ENCODE measurements at places on chromosomes 5 and 9.

GRCh38 chr9:81492710-81493447 is 196.5 kb downstream of the TLE1 start:
- no peak for DNase-seq

DNA sequence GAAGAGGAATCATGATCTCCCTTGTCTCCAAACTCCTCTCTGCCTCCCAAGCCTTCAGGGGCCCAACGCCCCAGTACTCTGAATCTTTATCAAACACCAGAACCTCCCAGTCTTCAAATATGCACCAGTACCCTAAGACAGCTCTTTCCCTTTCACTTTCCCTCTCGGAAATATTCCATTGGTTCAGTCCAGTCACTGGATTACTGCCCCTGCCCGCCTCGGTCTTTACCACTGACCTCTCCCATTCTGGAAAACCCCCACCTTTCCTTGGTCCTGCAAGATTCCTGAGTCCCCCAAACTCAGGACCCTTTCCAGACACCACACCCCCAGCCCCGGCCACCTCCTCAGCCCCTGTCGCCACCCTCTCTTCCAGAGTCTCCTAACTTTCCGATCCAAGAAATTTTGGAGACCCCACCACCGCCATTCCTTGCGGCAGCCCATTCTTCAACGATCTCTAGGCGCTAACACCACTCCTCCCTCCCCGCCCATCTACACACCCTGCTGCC is 674 bp downstream of the C5orf15 start:
- DNase-seq: no peak

DNA sequence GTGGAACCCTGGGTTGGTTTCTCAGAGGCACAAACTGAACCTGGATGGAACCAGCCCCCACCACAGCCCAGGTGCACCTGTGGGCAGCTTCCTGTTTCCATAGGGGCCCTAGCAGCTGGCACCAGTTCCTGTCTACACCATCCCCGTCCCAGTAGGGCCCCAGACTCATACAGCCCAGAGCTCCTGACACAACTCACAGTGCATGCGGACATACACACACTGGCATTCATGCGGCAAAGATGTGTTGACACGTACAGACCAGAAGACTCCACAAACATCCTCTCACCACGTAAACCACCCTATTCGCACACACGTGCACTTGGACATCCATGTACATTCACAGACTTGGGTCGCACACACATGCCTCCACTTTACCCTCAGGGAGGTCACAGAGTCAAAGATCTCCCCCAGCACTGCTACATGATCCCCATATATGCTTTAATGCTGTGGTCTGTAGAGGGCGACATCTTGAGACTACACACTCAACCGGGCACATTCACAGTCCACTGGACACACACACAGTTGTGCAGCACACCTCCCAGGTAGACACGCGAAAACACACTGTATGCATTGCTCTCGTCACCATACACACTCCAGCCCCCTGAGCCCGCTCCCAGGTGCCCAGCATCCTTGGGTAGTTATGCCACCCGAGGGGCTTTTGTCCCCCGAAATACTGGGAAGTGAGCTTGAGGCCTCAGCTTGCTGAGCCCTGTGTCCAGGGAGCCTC is 22.4 kb downstream of the CXXC5 start:
- no peak for DNase-seq

- no peak for DNase-seq
Measured at GRCh38 chr5:41787265-41787664, 83.0 kb downstream of the OXCT1 start.

DNA sequence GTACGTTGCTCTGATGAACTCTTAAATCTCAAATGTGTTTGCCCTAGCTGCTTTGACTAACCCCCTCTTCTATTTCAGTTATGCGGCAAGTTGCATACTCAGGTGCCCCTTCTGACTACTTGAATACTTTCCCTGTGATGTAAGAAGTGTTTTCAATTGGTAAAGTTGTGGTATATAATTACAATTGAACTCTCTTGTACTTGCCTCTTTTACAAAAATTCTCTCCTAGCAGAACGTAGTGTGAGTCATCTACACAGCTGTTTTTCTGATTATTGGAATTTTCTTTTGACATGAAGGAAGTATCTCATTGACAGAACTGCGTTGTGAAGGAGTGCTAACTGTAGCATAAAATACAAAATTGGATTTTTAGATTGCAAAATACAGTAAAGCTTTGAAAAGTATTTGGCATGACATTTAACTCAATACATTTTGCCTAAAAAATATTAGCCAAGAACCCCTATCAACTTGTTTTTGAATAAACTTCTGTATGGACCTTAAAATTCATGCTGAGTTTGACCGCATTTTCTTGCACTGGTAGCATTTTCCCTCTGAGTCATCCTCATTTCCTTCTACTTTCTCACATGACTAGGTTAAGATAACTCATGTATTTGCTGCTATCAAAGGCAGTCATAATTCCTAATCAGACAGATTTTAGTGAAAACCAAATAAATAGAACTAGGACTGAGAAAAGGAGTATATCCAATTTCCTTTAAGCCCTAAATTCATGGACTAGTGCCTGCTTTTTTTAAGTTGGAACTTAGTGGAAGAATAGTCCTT is 6.3 kb downstream of the CRHBP start:
- DNase-seq: no peak

DNA sequence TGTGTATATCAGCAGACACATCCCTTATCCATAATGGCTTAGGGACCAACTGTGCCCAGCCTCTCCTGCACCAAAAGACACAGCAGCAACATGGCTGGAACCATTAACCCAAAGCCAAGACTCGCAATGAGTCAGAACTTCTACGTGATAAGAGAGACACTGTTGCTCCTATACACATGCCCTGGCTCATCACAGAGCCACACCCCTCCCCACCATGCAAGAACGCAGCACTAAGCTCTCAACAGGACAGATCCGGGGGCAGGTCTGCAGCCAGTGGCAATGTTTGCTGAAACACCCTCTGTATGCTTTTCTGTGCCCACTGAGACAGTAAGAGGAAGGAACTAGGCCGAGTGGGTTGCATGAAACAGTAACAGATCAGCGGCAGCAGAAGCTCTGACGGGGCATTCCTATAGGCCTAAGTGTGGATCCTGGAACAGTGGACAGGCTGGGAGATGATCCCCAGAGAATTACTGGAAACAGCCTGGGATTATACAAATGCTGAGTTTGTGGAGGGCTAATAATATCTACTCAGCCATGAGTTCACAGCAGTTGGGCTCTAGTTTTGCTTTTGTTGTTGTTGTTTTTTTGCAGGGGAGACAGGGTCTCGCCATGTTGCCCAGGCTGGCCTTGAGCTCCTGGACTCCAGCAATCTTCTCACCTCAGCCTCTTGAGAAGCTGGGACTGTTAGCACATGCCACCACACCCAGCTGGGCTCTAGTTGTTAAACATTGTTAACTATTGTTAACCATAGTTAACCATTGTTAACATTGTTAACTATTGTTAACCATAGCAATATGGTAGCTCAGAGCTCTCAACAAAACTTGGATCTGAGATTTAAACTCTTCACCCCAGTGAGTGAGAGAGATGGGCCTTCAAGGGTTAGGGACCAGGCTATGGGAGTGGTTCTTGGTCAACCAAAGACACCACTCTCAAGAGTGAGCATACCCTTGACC is 41.0 kb downstream of the B4GALT1 start:
- no peak for DNase-seq

DNA sequence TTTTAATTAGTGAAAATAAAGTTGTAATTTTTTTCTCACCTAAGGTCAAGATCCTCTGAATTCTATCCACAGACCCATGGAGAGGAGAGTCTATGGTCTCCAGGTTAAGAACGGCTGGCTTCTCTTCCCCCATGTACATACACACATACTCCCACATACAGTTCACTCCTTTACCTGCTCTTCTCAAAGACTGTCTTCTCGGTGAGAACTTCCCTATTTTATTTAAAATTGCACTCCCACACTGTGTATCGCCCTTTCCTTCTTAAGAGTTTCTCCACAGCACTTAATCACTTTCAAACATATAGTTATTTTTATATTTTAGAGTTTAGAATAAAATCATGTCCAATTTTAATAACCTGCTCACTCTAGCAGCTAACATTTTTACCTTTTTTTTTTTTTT is 3.6 kb upstream of the JADE2 start:
- no peak for DNase-seq

GRCh38 chr5:16970826-16971225 is 34.7 kb upstream of the MYO10 start:
- no peak for DNase-seq

DNA sequence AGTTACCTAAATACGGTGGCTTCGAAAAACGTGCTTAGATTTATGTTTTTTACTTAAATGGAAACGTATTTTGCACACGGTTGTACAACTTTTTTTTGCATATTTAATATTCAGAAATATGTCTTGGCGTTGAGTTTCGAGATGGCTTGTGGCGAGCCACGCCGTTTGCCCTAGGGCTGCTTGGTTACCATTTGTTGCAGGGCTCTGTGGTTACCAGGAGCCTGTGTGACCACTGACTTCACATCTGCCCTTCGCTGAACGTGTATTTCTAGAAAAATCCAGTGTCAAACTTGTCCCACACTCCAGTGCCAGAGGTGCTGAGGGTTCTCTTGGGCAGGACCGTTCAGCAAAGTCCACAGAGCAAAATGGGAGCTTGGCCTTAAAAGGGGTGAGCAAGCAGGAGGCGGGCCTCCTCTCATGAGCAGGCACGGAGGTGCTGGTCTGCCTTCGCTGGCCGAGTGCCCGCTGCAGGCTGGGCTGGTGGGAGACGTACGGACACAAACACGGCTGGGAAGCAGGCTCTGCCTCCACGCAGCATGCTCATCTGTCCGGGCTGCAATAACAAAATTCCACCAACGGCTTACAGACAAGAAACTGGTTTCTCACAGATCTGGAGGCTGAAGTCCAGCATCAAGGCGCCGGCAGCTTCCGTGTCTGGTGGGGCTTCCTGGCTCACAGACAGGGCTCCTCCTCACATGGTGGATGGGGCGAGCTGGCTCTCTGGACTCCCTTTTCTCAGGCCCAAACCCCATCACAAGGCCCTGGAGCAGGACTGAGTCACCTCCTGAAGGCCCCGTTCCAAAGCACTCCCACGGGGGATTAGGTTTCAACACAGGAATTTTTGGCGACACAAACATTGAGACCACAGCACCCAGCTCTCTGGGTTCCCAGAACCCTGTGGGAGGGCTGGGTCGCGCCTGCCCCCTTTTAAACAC is 5.4 kb downstream of the MRPL36 start:
- no peak for DNase-seq

DNA sequence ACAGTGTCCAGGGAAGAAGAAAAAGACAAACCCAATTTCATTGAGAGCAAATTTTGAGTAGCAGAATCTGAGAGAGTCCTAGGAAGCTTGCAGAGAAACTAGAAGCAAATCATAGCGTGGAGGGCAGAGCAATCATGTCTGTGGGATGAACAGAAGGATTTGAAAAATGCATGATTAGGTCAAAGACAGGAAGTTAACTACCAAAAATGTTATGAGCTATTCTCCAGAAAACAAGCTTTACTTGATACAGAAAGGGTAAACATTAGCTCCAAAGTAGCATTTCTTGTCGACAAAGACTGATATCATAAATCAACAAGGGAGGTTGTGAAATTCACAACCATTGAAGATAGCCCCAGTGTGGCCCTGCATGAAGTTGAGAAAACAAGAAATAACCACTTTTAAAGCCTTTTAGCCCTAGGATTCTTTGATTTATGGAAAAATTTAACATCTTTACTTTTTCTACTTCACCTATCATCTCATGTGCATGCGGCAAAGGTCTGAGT is 97.7 kb upstream of the MEGF10 start:
- DNase-seq: no peak

GRCh38 chr5:141515141-141515540 is 26.3 kb downstream of the PCDHGC5 start:
- DNase-seq: no peak

DNA sequence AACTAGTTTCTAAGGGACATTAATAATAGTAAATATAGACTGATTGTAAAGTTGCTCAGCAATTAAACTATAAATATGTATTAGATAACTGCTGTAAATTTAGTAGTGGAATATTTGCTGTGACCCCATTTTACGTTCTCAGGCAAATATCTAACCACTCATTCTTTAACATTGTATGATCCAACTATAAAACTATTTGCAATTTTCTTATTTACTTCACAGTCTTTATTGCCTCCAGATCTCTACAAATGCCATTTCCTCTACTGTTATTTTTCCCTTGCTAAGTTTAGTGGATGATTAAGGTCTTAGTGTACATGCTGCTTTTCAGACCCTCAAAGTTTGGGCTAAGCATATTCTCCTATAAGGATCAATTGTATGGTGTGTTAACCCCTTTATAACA is 526.2 kb upstream of the ST8SIA4 start:
- no peak for DNase-seq

- no peak for DNase-seq
Measured at GRCh38 chr5:140875085-140876065, at the start of gene PCDHA12. TSS of gene PCDHA12 (plus strand) at chr5:140875308. CDS start at chr5:140875473, 165 bp downstream.

DNA sequence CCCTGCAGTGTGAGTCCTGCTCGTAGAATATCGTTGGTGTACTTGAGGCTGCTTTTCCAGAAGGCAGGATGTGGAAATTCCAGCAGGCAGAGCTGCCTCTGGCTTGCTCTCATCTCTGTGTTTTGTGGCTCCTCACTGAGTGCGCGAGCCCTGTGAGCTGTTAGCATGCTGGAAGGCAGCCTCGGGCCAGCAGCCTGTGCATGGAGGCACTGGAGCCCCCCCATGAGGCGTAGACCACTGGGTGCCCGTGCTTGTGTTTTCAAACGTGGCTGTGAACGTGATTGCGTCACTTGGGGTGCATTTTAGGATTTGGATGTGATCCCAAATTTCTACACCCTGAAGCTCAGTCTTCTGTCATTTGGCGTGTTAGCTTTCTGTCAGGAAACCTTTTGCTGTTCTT is 3.2 kb downstream of the WDR5 start:
- DNase-seq: no peak

DNA sequence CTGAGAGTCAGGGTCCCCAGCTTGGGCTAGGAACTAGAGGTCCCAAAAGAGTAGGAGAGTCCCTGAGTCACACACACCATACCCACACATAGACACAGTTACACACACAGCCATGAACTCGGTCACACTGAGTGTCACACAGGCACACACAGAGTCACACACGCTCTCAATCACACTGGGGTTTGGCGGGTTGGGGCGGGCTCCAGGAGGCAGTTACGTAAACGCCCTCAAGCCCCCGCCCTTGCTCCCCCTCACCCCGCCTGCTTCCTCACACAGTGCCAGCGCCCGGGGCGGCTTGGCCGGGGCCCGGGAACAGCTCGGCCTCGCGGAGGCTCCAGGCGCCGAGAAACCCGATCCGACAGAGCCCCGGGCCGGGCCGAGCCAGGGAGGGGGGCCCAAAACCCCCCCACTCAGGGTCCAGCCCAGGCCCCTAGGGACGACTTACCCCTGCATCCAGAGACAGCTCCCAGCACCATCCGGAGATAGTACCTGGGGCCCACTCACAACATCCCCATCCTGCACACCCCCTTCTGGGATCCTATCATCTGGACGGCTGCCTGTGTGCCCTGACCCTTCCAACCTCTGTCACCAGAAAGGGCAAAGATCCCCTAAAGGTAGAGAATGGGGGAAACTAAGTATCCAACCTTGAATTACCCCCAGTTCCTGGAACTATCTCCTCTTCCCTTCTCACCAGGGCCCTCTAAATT is 3.5 kb upstream of the CNTFR start:
- peak; percentile 44 for DNase-seq

- DNase-seq: no peak
Measured at GRCh38 chr9:91839926-91840465, 110.0 kb downstream of the ROR2 start.

- no peak for DNase-seq
Measured at GRCh38 chr9:21833090-21833801, 30.8 kb downstream of the MTAP start.
